ENCODE measurements at places on chromosomes 5 and 9.

DNA sequence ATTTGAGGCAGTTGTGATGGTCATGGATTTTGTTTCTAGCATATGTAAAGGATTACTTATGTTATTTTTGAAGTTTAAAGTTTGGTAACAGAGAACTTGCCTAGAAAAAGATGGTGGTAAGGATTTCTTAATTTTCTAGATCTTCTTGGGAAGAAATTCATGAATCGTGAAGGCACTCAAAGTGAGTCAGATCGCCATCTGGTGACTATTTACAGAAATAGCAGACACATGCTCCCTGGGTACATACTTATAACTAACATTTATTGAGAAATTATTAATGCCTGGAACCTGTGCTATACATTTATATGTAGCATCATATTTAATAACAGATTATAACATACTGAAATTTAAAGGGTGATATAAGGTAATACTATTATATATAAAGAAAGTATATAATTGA is 299.7 kb downstream of the IZUMO3 start:
- DNase-seq: peak; percentile 1

GRCh38 chr5:53288511-53288910 is 179.0 kb upstream of the MOCS2 start:
- no peak for DNase-seq

- DNase-seq: no peak
These were observed 82.6 kb downstream of the GLDC start for GRCh38 chr9:6562871-6563430.

DNA sequence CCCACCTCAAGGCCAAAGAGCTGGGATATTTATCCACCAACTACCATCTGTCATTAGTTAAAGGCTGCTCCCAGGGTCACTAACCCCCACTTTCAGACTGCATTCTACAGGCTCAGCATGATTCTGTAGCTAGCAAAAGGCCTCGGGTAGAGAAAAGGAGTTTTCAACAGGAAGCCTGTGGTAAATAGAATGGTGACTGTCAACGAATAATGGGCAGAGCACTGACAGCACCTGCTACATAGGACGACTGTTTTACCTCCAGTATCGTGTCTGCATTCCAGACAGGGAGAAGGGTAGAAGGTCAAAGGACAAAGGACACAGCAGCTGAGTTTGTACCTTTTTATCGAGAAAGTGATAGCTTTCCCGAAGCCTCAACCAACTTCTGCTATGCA is 20.3 kb downstream of the MFAP3 start:
- DNase-seq: no peak

DNA sequence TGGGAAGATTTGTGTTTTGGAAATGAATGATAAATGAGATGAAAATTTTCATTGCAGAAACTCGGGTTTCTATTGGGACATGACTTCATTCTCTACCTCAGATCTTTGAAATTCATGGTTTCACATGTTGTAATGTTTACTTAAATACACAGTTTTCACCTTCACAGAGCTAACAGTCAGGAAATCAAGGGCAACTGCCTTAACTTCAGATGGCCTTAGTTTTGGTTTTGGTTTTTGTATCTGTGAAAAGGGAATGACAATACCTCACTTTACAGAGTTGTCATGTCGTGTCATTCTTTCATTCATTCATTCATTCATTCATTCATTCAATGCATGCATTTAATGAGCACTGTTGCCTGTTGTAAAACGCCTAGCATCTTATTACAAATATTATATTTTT is 41.9 kb downstream of the NIM1K start:
- DNase-seq: no peak

GRCh38 chr9:74245866-74246497 is 251.2 kb upstream of the RORB start:
- DNase-seq: no peak

GRCh38 chr9:79812099-79812498 is 240.3 kb downstream of the TLE4 start:
- no peak for DNase-seq

GRCh38 chr9:87963770-87964169 is 10.6 kb downstream of the CDK20 start:
- DNase-seq: no peak

GRCh38 chr9:108652851-108653250 is 202.9 kb downstream of the ACTL7B start:
- no peak for DNase-seq

- DNase-seq: peak; percentile 70
These were observed 263.5 kb downstream of the CWC27 start for GRCh38 chr5:65032250-65032649.

GRCh38 chr9:4509590-4509984 is 19.3 kb downstream of the SLC1A1 start:
- DNase-seq: no peak

GRCh38 chr5:10513501-10514442 is 50.1 kb upstream of the ANKRD33B start:
- DNase-seq: peak; percentile 94

- no peak for DNase-seq
These were observed 79.6 kb downstream of the TLE4 start for GRCh38 chr9:79651251-79651795.

DNA sequence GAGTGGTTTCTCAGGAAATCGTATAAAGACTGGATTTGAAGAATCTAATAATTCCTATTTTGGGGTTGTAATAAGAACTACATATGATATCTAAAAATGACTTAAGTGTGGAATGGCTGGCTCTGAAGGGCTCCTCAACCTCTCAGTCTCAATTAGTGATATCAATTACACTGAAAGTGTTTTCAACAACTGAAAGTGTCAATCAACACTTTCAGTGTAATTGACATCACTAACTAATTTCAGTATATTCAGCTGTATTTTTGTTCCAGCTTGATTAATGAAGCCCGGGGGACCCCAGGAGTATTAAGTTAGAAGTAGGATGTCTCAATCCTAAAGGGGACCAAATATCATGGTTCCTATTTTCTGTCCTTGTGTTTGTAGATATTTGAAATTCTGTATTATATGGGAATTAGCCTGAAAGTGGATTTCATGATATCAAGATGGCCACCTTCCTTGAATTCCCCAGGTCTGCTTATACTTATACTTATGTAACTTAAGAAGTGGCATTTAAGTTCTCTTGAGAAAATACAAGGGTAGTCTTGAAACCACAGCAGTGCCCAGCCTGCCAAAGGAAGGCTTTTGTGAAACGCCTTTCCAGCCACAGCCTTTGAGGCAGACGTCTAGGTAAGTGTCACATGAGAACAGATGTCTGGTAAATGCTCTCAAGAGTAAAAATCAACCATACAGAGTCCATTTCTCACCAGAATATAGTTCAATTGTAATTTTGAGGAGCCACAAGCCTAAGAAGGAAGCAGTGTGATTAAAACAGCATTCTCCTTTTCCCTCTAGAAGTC is 4.6 kb downstream of the BASP1 start:
- no peak for DNase-seq

DNA sequence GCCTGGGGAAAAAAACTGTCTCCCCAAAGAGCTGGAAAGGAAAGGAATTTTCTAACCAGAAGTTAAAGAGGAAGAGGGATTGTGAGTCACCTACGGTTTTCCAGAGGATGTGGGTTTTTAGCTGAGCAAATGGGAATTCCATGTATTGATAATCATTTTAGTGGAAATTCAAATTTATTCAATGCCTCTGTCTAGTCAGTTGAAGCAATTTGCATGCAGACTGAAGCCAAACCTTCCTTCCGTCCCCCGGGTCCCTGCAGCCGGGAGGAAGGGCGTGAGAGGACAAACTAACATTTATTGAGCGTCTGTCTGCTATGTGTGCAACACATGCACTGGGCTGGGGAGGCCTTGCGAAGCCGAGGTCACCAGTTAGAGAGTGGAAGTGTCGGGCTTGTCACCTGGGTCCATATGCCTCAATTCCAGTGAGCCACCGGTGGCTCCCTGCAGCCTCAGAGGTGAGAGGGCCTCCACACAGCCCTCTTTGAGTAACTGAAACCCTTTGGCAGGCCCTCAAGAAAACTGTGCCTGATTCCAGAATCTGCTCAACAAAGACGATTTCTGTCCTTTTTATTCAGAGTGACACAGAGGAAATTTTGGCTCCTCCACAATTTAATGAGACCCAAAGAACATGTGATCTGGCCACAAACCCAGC is 70.3 kb downstream of the COL27A1 start:
- DNase-seq: peak; percentile 61
